Vagina (tissue), 2 donors: ENCODE measurements at places on chromosomes 1 and 21.

DNA sequence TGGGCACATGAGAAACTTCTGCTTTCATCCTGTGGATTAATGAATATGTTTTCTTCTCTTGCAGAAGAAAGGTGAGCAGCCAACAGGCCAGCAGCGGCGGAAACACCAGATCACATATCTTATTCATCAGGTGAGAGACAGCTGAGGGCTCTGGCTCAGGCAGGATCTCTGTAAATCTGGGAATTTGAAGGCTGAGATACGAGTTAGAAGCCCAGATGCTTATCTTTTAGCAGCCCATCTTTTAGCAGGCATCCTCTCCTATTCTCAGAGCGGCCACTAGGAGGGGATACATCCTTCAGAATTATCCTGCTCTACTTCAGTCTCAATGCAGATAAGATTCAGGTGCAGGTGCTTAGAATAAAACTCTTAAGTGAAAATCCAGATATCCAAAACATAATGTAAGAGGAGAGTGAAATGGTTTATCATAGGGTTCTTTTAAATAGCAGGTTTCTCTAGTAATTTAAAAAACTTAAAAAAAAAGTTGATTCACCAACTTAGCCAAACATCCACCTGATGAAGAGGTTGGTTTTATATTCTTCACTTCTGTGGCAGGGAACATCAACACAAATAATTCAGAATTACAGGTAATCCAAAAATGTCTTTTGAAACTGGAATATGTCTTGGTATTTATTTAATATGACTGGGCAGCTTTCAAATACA lies 19.3 kb downstream of the SH2D2A start:
- no peak for DNase-seq

DNA sequence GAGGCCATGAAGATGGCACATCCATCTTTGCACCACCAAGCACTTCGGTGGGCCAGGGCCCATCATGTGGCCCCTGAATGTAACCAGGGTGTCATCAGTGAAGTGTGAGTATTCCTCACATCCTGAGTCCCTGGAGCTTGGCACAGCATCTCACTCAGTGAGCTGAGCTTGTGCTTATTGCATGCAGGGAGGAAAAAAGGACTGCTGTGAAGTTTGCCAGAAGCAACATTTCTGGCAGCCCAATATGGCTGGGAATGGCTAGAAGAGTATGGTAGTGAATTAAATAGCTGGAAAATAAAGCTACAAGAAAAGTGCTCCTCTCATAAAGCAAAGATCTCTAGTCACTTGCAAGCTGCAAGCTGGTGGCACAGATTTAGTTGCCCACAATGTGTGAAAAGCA lies 109.3 kb downstream of the TNFSF18 start:
- DNase-seq = no peak

DNA sequence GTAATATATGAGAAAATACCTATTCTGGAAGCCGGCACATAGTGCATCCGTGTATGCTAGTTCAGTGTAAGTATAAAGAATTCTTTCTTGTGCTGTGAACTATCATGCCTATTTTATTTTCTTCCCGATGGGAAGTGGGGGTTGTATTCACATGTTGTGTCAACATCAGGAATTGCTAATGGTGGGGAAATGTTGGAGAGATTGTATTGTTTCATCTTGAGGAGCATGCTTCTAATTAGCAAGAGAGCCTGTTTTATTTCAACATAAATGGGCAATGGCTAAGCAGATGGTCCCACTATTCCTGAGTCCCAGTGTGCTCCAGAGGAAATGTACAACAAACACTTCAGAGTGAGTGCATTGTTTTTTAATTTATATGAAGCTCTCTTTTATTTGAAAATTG lies 485.2 kb downstream of the PLPP3 start:
- no peak for DNase-seq

- no peak for DNase-seq
These were observed 36.7 kb upstream of the PDC start for GRCh38 chr1:186497651-186498050.

- DNase-seq = no peak
These were observed 16.6 kb upstream of the ATP2B4 start for GRCh38 chr1:203609979-203610493.

- no peak for DNase-seq
These were observed 47.1 kb downstream of the CACHD1 start for GRCh38 chr1:64516803-64517568.

GRCh38 chr1:166907051-166907450 lies 31.0 kb upstream of the TADA1 start:
- no peak for DNase-seq
